ENCODE measurements at places on chromosomes 2 and 18.

DNA sequence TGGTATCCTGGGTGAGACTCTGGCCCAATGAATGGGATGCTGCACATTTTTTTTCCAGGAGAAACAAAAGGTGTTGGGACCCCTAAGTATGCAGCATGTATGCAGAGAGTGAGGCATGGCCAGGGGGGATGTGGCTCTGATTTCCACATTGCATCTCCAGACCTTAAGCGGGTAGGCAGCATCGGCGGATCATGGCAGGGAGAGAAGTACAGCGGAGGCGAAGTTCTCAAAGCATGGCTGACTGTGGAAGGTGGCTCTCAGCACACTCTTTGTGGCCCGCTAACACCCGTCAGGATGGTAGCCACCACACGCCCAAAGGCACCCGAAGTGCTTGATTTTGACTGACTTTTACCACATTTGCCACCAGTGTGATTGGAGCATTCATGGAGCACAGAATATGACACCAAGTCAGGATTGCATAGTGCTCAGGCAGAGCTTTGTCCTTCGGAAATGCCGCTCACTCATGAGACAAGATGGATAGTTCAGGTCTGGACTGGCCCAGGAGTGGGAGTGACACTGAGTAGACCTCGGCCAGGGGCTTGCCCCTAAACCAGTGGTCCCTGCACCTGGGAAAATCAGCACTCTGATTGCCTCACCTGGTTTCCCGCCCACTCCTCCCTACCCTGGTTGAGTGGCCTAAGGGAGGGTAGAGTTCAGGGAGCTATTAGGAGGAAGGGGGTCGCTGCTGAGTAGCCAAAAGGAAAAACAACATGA lies 14.2 kb downstream of the INPP4A start:
- H3K4me3 ChIP-seq, result no peak overlapping the region
- H3K36me3 ChIP-seq, result peaks cover 10% of the 10 kb centered on the region
- H3K4me1 ChIP-seq, result peaks cover 4% of the 10 kb centered on the region
- no peaks in the 10 kb centered on the region for H3K27me3 ChIP-seq
- DNase-seq, result no peak

- H3K4me3 ChIP-seq, result no peak overlapping the region
- H3K27me3 ChIP-seq, result no peaks in the 10 kb centered on the region
- H3K36me3 ChIP-seq, result no peaks in the 10 kb centered on the region
- DNase-seq, result no peak
- H3K4me1 ChIP-seq, result peaks cover 7% of the 10 kb centered on the region
Observed at GRCh38 chr2:100039291-100039980, 103.0 kb downstream of the AFF3 start.

DNA sequence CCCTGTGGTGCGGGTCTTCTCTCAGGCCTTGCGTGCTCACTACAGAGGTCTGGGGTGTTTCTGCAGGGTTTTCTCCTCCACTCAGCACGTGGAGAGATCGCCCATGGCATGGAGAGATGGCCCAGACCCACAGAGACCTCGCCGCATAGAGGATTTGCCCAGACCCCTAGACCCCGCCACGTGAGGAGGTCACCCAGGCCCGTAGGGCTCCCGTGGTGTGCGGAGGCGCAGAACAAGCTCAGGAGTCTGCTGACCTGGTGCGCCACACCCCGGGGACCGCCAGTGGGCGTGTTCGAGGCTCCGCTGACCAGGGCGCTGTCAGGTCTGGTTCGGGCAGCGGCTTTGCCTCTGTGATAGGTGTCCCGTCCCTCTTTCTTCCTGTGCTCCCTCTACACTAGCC lies 64.5 kb downstream of the ADI1 start:
- no peak for DNase-seq
- no peak overlapping the region for H3K27ac ChIP-seq
- H3K36me3 ChIP-seq, result peaks cover 94% of the 10 kb centered on the region
- H3K27me3 ChIP-seq, result no peaks in the 10 kb centered on the region
- no peaks in the 10 kb centered on the region for H3K4me1 ChIP-seq
- H3K4me3 ChIP-seq, result no peak overlapping the region

DNA sequence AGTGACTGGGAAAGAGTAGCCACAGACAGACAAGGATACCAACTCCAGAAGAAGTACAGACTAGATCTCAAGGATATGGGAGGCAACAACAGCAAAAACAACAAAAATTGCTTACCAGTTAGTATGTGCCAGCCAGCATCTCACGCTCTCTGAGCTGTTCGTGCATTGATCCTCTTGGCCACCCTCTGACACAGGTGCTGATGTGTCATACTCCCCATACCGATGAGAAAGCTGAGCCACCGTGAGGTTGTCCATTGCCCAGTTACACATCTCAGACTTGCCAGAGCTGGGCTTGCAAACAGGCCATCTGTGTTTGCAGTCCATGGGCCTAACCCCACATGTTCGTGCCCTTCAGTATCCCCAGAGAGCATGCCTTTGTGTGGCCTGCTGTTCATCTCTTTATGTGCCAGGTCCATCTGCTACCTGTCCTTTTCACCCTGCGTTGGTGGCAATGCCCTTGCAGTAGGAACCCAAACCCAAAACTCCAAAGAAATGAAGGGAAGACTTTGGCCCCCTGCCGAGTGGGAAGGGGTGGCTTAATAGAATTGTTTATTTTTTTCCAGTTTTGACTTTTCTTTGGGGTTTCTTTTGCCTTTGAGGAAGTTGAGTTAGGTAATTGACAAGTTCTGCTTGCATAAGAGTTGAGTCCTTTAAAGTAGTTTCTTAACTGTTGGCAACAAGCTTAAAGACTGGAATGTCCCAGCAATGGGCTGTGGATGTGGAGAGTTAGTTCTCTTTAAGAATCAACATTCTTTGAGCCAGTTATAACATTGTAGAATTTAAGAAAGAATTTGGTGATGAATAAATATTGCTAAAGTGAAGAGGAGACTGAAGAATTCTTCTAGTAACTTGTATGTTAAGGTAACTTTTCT lies 46.7 kb downstream of the LYPD6B start:
- H3K4me3 ChIP-seq, result no peak overlapping the region
- H3K4me1 ChIP-seq, result peaks cover 11% of the 10 kb centered on the region
- DNase-seq, result no peak
- no peak overlapping the region for H3K27ac ChIP-seq
- no peaks in the 10 kb centered on the region for H3K27me3 ChIP-seq

DNA sequence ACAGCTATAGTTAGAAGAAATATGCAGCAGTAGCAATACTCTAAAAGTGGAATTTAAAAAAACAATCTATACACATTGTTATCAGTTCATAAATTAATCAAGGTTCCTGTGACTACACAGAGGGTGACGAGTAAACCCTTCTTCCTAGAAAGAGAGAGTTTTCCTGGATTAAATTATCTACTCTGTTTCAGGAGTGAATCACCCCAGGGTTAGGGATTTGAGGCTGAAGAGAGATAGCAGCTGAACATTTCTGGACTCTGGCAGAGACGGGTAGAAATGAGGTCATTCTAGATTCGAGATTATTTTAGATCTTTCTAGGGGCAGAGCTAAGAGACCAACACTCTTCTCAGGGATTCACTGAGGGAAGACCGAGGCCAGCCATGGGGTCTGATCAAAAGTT lies 38.8 kb upstream of the PMAIP1 start:
- DNase-seq, result no peak
- H3K36me3 ChIP-seq, result no peaks in the 10 kb centered on the region
- no peaks in the 10 kb centered on the region for H3K27me3 ChIP-seq
- H3K4me1 ChIP-seq, result no peaks in the 10 kb centered on the region
- no peak overlapping the region for H3K4me3 ChIP-seq

GRCh38 chr2:78861546-78861945 lies 164.0 kb upstream of the REG3G start:
- DNase-seq, result no peak
- H3K4me3 ChIP-seq, result no peak overlapping the region
- no peaks in the 10 kb centered on the region for H3K27me3 ChIP-seq
- H3K36me3 ChIP-seq, result no peaks in the 10 kb centered on the region

DNA sequence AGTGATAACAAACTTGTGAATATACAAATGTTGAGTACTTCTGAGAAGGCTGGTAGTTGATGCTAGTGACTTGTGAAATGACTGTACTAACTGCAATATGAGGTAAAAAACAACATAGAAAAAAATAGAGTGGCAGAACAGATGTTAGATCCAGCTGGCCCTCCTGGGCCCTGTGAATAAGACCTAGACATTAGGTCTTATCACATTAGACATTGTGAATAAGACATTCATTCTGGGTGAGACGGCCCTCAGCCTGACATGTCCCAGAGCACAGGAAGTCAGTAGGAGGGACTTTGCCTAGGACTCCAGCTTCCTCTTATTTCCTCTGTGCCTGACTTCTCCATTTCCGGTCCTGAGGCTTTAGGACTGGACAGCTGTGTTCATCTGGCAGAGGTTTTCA lies 22.9 kb downstream of the DOK1 start:
- no peaks in the 10 kb centered on the region for H3K36me3 ChIP-seq
- peaks cover 8% of the 10 kb centered on the region for H3K4me1 ChIP-seq
- no peak for DNase-seq
- no peak overlapping the region for H3K27ac ChIP-seq

GRCh38 chr2:74560591-74560990 lies 6.1 kb downstream of the DOK1 start:
- no peak overlapping the region for H3K4me3 ChIP-seq
- peaks cover 2% of the 10 kb centered on the region for H3K4me1 ChIP-seq
- no peak for DNase-seq
- H3K27ac ChIP-seq, result no peak overlapping the region

DNA sequence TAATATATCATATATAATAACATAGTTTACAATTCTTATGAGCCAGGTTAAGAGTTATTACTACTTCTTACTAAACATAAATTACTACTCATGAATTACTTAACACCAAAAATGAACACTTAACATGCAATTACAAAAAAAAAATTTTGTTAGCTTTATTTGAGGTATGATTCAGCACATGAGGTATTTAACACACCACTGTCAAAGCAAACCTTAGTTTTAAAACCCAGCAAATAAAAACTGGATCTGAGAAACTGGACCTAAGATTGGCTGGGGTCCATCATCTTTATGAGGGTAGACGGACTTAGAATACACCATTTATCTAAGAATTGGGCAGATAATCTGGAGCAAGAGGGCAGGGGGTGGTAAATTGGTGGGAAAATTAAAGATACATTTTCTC lies 81.8 kb upstream of the CREB1 start:
- no peak for DNase-seq
- no peak overlapping the region for H3K4me3 ChIP-seq
- no peaks in the 10 kb centered on the region for H3K36me3 ChIP-seq
- H3K27me3 ChIP-seq, result no peaks in the 10 kb centered on the region
- no peak overlapping the region for H3K27ac ChIP-seq
- H3K4me1 ChIP-seq, result no peaks in the 10 kb centered on the region

- H3K36me3 ChIP-seq, result peaks cover 30% of the 10 kb centered on the region
- H3K4me3 ChIP-seq, result peak overlapping the region; percentile 84
- peaks cover 42% of the 10 kb centered on the region for H3K4me1 ChIP-seq
- H3K27ac ChIP-seq, result peak overlapping the region; percentile 100
- DNase-seq, result peak; percentile 87
- no peaks in the 10 kb centered on the region for H3K27me3 ChIP-seq
Observed at GRCh38 chr2:200812122-200813022, 662 bp downstream of the BZW1 start.

DNA sequence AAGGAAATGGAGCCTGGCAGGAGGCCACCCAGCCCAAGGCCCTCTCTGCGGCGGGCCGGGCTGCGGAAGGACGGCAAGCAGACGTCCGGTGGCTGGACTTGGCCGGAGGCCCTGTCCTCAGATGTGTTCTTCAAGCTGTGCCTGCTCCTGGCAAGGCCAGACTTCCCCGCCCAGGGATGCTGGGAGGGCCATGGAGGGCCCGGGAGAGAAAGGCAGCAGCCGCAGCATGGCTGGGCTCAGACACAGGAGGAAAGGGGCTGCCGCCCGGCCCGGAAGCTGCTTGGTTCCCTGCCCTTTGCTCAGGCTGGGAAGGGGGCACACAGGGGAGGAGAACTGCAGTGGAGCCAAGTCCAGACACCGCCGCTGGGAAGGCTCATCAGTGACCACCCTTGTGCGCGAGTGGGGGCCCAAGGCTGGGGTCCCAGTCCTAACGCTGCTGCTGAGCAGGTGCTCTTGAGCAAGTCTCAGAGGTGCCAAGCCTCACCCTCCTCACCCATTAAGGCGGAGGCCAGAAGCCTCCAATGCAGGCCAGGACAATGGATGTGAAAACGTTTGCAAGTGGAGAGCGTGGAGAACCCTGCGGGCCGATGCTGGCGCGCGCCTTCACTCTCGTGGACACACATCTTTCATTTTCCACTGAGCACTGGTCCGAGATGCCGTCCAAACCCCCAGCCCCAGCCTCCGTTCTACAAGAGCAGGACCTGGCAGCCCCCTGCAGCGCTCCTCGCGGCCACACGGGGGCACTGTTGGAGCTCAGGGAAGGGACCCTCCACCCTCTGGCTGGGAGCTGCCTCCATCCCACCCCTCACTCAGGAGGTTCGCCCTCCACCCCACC lies 7.9 kb downstream of the CROCC2 start:
- H3K36me3 ChIP-seq, result no peaks in the 10 kb centered on the region
- H3K4me1 ChIP-seq, result no peaks in the 10 kb centered on the region
- H3K27me3 ChIP-seq, result no peaks in the 10 kb centered on the region

DNA sequence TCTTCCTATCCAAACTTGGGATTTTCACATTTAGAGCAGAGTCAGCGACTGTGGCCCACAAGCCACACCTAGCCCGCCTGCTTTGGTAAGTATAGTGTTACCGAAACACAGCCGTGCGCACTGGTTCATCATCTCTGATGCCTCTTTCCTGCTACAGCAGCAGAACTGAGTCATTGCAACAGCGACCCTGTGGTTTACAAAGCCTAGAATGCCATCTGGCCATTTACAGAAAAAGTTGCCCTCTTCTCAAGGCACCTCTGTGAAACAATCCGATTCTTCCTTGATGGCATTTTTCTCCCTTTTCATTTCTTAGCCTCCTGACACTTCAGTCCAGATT lies 10.7 kb upstream of the IAH1 start:
- no peaks in the 10 kb centered on the region for H3K4me1 ChIP-seq
- H3K4me3 ChIP-seq, result no peak overlapping the region
- no peak overlapping the region for H3K27ac ChIP-seq
- no peak for DNase-seq
- no peaks in the 10 kb centered on the region for H3K27me3 ChIP-seq

DNA sequence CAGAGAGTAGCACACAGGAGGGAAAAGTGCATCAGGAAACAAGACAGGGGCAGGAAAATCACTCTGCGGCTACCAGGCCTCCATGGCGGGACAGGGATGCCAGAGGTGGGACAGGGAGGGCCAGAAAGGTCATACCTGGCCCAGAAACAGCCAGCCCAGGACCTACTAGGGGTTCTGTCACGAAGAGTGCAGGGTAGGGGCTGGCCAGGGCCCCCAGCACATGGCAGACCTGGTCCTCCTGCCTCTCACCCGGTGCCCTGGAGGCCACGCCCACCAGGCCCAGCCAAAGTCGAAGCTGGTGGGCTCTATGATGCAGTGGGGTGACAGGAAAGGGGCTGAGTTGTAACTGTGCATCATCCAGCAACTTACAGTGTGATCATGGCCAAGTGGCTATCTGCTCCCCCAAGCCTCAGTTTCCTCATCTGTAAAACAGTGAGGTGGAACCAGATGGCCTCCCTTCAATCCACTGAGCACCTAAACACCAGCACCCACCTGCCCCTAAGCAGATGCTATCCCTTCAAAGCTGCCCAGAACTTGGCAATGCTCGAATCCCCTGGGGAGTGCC lies 10.6 kb downstream of the CYP26B1 start:
- no peak overlapping the region for H3K27ac ChIP-seq
- H3K4me1 ChIP-seq, result peaks cover 16% of the 10 kb centered on the region
- peaks cover 1% of the 10 kb centered on the region for H3K27me3 ChIP-seq
- peak; percentile 56 for DNase-seq
- H3K36me3 ChIP-seq, result no peaks in the 10 kb centered on the region

GRCh38 chr2:191252699-191253098 lies 7.5 kb downstream of the MYO1B start:
- H3K4me1 ChIP-seq, result peaks cover 70% of the 10 kb centered on the region
- H3K27me3 ChIP-seq, result no peaks in the 10 kb centered on the region
- DNase-seq, result no peak
- no peak overlapping the region for H3K4me3 ChIP-seq
- H3K27ac ChIP-seq, result no peak overlapping the region
- H3K36me3 ChIP-seq, result no peaks in the 10 kb centered on the region

GRCh38 chr2:157443090-157443489 lies 799 bp downstream of the CYTIP start:
- peak overlapping the region; percentile 22 for H3K4me3 ChIP-seq
- no peaks in the 10 kb centered on the region for H3K36me3 ChIP-seq
- no peak overlapping the region for H3K27ac ChIP-seq
- H3K4me1 ChIP-seq, result no peaks in the 10 kb centered on the region

Measured in tibial artery (tissue), 4 donors.